Mesangial cell (primary cell): ENCODE measurements at places on chromosomes 16 and 17. TPM values are rescaled to one million over a fixed set of nuclear protein-coding genes. Genes with fewer than 3 reads are reported as not detected.

Gene ERI2
- 8.5 and 9.4 TPM in 2 replicates for total RNA-seq

Gene LITAFD
- total RNA-seq = not detected in 2 replicates

Gene KREMEN2
- total RNA-seq = 0.81 and 4.9 TPM in 2 replicates

Gene TK1
- total RNA-seq = 23.7 and 256 TPM in 2 replicates

Gene C16orf92
- not detected in 2 replicates for total RNA-seq

Gene ACOX1
- 24.0 and 30.6 TPM in 2 replicates for total RNA-seq
